Endodermal cell (in vitro differentiated cells): ENCODE measurements at places on chromosomes 5 and 9.

DNA sequence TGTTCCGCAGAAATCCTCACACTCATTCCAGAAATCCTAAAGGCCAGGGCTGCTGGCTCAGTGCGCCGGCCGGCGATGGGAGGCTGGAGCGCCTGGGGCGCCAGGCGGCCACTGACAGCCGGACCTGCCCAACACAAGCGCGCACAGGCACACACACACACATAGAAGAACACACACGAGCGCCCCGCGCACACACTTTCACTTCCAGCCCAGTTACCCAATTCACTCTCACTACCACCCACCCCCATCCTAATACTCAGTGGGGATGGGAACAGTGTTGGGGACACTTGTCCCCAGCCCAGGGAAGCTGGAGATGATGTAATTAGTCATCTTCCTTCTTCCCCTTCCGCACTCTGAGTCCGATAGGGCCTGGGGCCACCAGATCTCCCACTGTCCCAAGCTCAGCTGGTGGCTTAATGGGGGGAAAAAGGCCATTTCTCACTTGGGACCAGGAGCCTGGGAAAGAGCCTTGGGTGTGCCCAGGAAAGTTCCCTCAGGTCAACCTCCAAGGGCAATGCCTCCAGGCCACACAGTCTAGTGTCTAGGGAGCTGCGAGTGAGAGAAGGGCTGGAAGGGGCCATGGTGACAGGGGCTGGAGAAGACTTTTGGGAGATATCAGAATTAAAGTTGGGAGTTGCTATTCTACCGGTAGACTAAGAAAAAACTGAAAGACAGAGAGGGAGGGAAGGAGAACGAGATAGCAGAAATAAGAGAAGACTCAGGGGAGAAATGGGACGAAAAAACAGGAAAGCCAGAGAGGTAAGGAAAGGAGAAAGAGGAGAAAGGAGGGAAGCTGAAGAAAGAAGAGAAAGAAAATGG, 1.7 kb downstream of the EBF1 start:
- DNase-seq, result peak; percentile 71

- DNase-seq, result no peak
These were observed 190.7 kb downstream of the CD180 start for GRCh38 chr5:67005737-67006499.

- DNase-seq, result peak; percentile 88
These were observed 23.9 kb downstream of the TPPP start for GRCh38 chr5:669111-669841.

GRCh38 chr5:112923148-112923917, 1.3 kb upstream of the REEP5 start:
- DNase-seq, result no peak

DNA sequence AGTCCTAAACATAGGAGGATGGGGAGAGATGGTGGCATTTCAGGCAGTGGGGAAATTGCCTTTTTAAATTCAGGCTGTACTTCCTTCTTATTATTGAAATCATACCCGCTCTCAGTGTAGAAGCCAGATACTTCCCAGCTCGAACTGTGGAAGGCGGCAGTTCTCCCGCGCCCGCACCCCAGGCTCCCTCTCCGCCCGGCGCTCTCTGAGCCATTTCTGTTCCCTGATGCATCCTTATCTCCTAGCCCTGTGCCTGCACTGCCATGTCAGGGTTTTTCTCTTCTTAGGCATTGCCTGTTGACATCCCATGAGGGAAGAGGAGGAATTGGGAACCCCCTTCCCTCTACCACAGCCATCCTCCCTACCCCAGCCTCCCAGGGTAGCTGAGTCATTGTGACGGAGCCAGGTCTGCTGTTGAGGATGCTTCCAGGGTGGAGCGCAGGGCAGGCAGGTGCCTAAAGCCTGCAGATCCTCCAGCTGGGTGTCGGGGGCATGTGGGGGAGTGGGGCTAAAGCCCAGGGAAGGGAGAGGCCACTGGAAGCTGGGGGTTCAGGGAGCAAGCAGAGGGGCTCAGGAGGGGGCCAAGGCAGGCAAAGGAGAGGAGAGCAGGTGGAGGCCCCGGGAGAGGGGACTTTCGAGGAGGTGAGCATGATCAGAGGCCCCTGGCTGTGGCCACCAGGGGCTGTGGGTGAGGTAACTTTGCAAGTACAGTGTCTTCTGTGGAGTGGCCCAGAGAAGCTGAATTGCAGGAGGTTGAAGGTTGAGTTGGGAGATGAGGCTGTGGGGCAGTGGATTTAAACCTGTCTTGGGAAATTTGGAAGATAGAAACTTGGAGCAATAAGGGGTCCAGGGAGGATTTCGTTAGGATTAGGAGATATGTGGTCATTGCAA, 16.2 kb downstream of the LAMC3 start:
- no peak for DNase-seq

- DNase-seq, result no peak
These were observed 69.9 kb downstream of the STK10 start for GRCh38 chr5:172117977-172118701.

DNA sequence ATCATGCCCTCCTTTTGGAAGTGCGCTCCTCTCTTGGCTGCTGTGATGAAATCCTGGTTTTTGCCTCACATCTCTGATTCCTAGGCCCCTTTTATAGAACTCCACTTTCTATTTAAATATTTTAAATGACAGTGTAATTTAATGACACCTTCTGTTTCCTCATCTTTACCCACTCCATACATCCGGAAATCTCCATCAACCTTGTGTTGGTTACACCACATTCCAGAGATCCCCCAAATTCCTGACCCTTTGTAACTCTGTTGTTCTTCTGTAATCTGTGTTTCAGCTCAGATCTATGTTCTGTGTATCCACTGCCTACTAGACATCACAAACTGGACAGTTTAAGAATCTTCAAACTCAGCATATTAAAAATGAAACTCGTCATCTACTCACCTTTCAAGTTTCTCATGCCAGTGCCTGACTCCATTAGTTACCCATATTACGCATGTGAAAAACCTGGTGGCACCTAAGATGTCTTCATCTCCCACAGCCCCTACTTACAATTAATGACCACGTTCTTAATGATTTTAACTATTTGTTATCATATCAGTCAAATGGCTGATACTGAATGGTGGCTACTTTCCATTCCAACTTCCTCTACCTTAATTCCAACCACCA, 25.1 kb downstream of the PARP8 start:
- no peak for DNase-seq

DNA sequence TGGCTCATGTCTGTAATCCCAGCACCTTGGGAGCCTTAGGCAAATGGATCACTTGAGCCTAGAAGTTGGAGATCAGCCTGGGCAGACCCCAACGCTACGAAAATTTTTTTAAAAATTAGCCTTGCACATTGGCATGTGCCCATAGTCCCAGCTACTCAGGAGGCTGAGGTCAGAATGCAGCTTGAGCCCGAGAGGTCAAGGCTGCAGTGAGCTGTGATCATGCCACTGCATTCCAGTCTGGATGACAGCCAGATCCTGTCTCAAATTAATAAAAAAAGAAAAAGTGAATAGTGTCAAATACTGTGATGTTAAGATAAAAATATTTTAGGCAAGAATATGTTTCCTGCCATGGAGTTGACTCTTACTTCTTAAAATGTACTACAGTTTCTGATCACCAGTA, 5.3 kb downstream of the FBN2 start:
- no peak for DNase-seq

DNA sequence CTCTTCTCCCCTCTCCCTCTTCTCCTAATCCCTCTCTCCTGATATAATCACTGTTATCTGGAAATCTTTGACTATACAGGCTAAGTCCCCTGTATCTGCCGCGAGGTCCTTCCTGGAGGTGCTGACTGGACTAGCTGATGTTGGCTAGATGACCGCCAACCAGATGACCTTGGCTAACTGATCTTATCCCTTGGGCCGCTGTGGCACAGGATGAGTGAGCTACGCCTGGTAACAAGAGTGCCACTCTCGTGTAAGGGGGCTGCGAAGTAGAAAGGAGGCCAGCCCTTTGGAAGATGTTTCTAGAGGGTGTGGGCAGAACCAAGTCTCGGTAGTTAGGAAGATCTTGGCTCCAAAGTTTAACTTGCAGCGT, 345 bp upstream of the PRRC1 start:
- no peak for DNase-seq

GRCh38 chr5:80116465-80116864, 81.3 kb downstream of the THBS4 start:
- DNase-seq, result no peak

- DNase-seq, result no peak
These were observed 240.5 kb downstream of the CETN3 start for GRCh38 chr5:90169078-90169477.

DNA sequence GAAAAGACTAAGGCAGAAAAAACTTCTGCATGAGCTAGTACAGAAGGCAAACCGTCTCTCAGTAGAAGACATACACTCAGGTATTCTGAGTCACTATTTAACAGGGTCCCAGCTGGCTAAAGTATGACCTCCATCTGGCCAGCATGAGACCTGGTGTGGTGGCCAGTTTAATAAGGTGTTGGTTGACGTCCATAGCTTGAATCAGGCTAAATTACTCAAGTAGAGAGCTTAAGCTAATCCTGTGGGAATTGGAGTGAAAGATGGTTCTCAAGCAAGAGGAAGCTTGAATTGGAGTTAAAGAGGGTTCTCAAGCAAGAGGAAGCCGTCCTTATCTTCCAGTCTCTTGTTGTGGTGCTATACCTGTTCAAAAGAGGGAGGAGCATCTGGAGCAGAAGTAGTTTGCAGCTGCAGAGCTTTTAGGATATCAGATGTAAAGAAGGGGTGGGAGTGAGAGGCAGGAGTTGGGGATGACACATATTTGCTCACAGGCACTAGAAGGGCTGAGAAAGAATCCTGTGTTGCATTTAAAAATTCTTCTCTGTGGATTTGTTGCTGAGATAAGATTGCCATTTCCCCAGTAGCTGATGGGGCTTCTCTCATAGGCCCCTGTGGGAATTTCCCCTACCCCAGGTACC, 136.1 kb upstream of the RUSC2 start:
- no peak for DNase-seq

DNA sequence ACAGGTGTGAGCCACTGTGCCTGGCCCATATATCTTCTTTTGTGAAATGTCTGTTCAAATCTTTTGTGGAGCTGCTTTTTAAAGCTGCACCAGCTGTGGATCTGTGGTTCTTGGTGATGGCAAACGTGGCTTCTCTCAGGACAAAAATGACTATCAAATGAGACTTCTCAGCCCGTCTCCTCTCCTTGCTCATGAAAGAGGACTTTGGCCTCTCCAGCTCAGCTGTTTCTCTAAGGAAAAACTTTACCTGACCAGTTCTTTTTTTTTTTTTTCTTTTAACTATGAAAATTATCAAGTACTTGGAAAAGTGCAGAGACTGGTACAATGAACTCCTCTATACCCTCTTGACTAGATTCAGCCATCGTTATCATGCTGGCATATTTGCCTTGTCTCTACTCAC, 44.8 kb downstream of the RALGPS1 start:
- no peak for DNase-seq

- no peak for DNase-seq
These were observed 6.5 kb upstream of the FGF1 start for GRCh38 chr5:142692321-142692894.

GRCh38 chr9:126112135-126112720, 214.4 kb upstream of the MVB12B start:
- peak; percentile 32 for DNase-seq

GRCh38 chr5:4246447-4246846, 650.8 kb downstream of the IRX1 start:
- no peak for DNase-seq

DNA sequence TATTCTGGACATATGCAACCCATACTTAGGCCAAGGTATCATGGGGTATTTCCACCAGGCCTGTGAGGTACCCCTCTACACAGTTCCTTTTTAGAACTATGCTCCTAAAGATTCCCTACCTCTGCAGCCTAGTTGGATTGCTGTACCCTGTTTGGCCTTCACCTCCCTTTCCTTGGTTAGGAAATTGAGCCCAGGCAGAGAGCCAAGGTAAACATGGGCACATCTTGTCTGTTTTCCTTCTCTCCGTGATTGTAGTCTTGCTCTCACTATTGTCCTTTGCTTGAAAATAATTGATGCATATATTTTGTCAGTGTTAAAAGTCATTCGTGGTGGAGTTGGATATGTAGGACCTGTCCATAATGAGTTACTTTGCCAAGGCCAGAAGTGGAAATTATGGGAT, 26.7 kb downstream of the BDP1 start:
- no peak for DNase-seq

DNA sequence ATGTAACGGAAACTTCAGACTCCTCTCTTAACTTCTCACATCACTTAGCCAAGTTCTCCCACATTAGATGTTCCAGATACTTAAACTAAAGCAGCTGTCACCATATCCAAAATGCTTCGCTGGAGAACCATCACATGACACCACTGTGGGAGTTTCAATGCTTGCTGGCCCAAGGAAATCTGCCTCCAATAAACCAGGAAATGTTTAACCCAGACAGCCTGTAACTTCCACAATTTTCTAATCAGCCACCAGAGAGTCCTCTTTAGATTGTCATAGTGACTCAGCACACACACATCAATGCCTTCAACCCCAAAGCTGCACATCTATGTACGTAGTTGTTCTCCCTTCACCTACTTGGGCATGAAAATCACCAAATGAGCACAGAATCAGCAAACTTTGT, 118.7 kb downstream of the LPAR1 start:
- no peak for DNase-seq
